Central memory CD4-positive, alpha-beta T cell (primary cell): ENCODE measurements at places on chromosomes 16 and 17.

GRCh38 chr17:17999364-18000029 lies 26.8 kb downstream of the DRC3 start:
- DNase-seq: no peak

GRCh38 chr16:1054660-1055556 lies 17.6 kb upstream of the SSTR5 start:
- DNase-seq: no peak

GRCh38 chr16:56600398-56600999 lies 7.9 kb upstream of the MT2A start:
- peak; percentile 19 for DNase-seq

- no peak for DNase-seq
Measured at GRCh38 chr17:67050066-67050465, 5.7 kb downstream of the CACNG1 start.

GRCh38 chr17:63490329-63490728 lies 13.5 kb downstream of the ACE start:
- no peak for DNase-seq

GRCh38 chr16:68263559-68264127 lies 683 bp upstream of the SLC7A6 start:
- no peak for DNase-seq

- DNase-seq: peak; percentile 39
Measured at GRCh38 chr17:4304417-4305027, 40.7 kb upstream of the ANKFY1 start.

GRCh38 chr16:15477802-15478201 lies 43.4 kb downstream of the BMERB1 start:
- no peak for DNase-seq

DNA sequence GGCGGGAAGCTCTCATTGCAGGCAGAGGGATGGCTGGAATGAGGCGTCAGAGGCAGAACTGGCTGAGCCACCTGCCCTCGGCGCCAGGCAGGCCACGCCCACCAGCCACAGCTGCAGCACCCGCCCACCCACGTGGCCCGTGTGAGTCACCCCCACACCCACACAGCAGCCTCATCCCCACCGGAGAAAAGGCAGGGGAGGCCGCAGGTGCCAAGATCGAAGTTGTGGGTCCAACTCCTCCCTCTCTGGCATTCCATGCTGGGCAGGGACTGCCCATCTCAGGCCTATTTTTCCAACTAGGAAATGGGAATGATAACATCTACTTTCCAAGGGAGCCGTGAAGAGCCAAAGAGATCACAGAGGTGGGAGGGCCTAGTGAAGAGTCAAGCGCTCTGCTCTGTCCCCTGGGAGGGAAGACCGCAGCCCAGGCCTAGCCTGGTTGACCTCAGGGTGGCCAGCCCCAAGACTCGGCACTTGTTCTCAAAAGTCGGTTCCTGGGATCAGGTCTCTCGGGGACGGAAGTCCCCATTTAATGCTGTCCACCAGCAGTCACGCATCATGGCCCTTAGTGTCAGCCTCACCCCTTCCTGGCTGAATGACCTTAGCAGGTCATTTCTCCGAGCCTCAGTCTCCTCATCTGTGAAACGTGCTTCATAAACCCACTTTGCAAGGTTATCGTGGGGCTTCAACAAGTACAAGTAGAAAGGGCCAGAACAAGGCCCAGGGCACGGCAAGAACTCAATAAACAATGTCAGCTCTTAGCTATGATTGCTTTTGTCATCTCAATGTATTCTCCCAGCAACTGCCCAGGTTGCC lies at the start of gene TRPV3:
Gene TRPV3, minus strand, starts transcription at position 45 of the 816 bp plus-strand sequence. CDS start 2,962 bp downstream, outside the sequence.
- peak; percentile 53 for DNase-seq

GRCh38 chr16:49701789-49702494 lies 154.0 kb downstream of the ZNF423 start:
- DNase-seq: no peak

DNA sequence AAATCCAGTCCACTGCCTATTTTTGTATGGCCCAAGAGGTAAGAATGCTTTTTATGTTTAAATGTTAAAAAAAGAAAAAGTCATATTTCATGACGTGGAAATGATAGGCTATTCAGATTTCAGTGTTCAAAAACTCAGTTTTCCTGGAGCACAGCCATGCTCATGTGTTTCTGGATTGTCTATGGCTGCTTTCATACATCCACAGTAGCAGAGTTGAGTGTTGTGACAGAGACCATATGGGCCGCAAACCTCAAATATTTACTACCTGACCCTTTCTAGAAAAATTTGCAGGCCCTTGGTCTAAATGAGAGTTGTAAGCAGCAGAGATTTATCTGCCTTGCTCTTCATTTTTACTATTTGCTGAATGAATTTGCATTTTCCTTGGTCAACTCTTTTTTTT lies 264.1 kb downstream of the CBLN1 start:
- DNase-seq: no peak

DNA sequence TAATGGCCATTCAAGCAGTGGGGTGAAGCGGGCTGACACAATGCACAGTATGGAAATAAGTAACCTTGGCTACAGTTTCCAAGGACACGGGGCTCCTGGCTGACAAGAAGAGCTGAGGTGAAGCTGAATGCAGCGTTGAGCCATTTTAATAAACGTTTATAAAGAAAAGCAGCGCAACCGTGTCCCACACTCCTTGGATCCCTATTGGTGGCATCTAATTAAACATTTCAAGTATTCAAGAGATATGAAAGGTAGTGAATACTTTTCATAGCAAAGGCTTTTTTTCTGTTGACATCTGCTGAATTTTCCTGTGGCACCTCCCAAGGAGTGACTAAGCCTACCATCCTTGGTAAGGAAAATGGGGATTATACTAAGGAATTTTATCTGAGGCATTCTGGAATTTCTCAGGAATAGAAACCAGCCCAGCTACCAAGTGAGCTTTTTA lies 26.5 kb downstream of the DUSP14 start:
- DNase-seq: no peak

DNA sequence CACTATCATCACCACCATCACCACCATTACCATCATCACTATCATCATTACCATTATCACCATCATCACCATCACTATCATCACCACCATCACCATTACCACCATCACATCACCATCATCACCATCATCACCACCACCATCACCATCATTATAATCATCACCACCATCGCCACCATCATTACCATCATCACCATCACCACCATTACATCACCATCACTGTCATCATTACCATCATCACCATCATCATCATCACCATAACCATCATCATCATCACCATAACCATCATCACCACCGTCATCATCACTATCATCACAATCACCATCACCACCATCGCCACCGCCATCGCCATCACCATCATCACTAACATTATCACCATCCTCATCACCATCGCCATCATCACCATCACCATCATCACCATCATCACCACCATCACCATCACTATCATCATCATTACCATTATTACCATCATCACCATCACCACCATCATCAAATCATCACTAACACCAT lies 4.9 kb upstream of the JPH3 start:
- DNase-seq: no peak

DNA sequence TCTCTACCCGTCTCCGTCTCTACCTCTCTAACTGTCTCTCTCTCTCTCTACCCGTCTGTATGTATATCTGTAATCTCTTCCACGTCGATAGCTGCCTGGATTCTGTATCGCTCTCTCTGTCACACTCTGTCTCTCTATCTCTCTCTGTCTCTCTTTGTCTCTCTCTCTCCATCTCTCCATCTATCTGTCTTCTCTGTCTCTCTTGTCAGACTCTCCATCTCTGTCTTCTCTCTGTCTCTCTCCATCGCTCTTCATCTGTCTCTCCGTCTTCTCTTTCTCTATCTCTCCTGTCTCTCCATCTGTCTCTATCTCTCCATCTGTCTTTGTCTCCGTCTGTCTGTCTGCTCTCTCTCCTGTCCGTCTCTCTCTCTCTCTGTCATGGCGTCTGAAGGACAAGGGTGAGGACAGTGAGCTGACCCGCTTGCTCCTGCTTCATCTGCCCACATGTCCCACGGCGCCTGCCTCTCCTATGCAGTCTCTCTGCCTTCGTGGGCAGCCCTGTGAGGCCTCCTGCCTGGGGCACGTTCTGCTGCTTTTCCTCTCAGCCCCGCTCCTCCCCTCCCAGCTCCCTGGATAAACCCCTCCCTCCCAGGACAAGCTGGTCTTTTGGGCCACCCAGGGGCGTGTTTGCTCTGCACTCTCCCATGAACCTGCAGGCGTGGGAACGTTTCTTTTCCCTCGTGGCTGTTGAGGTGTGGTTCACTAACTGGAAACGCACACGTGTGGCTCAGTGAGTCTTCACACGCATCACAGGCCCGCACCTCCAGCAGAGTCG lies 18.9 kb downstream of the ACSF3 start:
- no peak for DNase-seq

DNA sequence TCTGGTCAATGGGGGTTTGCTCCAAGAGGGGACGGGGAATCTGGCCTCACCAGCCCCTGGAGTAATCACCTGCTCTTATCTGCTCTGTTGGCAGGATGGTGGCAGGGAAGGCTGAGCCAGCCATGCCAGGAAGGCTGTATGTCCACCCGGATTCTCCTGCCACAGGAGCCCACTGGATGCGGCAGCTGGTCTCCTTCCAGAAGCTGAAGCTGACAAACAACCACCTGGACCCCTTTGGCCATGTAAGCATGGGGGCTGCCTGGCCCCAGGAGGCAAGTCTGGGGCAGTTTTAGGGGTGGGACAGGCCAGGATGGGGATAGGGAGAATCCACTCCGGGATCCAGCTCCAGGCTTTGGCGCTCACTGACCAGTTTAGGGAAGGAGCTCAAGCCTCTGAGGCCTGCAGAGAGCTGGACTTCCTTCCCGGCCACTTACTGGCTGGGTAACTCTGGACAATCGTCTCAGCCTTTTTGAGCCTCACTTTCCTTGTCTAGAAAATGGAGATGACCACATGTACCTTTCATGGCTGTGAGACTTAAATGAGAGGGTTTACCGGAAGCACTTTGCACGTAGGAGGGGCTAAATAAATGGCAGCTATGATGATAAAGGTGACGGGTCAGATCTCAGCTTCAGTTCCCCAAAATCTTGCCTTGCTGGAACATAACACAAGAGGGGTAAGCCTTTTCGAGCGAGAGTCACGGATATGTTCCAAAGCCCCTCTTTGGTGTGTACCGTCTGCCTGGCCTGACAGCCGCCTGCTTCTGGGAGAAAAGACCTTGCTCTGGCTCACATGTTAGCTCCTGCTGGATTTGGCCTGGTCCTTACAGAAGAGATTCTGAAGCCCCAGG lies 15.4 kb downstream of the TBX4 start:
- no peak for DNase-seq

DNA sequence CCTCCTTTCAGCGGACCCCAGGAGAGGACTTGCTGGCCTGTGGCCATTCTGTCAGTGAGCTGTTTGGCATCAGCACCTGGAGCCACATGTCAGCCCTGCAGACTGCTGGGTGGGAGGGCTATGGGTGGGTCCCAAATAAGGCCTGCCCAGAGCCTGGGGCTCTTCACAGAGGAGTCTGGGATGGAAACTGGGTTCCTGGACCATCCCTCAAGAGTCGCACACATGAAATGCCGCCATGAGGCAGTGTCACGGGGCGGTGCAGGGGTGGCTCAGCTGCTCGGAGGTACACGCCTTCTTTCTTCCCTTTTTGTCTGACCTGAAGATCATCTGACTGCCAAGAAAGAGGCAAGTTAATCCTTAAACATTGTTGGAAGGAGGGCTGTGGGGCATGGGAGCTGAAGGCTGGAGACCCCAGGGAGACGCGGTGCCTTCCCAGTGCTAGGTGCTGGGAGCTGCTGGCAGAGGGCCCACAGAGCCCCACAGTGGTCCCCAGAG lies 14.8 kb downstream of the MPRIP start:
- DNase-seq: no peak

- no peak for DNase-seq
Measured at GRCh38 chr17:55727920-55728319, 5.3 kb upstream of the TMEM100 start.

GRCh38 chr16:17526956-17527937 lies 56.5 kb upstream of the XYLT1 start:
- DNase-seq: no peak

DNA sequence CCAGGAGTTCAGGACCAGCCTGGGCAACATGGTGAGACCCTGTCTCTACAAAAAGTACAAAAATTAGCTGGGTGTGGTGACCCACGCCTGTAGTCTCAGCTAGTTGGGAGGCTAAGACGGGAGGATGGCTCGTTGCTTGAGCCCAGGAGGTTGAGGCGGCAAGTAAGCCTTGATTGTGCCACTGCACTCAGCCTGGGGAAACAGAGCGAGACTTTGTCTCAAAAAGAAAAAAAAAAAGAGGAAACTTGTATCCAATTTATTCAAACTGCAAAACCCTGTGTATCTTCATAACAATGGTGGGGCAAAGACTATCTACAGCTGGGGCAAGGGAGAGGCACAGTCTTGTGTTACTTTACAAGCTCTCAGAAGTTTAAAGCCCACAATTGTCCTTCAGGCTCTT lies 21.5 kb downstream of the GRB7 start:
- no peak for DNase-seq

- DNase-seq: no peak
Measured at GRCh38 chr16:31354394-31355291, at the start of gene ITGAX. ITGAX (plus strand) TSS chr16:31355176; CDS start chr16:31355255, 79 bp downstream.

GRCh38 chr16:35750701-35751104 lies 2291.3 kb downstream of the TP53TG3F start:
- no peak for DNase-seq

- no peak for DNase-seq
Measured at GRCh38 chr17:39564211-39564848, 43.4 kb downstream of the NEUROD2 start.

- no peak for DNase-seq
Measured at GRCh38 chr16:57893559-57894389, 77.2 kb downstream of the CNGB1 start.

- no peak for DNase-seq
Measured at GRCh38 chr16:86781046-86781445, 202.7 kb downstream of the FOXL1 start.

GRCh38 chr17:7748076-7748775 lies 30.7 kb downstream of the DNAH2 start:
- DNase-seq: no peak

- DNase-seq: no peak
Measured at GRCh38 chr17:61135782-61136181, 263.9 kb upstream of the TBX2 start.
